Fibroblast of gingiva (primary cell): ENCODE measurements at places on chromosomes 2 and 18.

DNA sequence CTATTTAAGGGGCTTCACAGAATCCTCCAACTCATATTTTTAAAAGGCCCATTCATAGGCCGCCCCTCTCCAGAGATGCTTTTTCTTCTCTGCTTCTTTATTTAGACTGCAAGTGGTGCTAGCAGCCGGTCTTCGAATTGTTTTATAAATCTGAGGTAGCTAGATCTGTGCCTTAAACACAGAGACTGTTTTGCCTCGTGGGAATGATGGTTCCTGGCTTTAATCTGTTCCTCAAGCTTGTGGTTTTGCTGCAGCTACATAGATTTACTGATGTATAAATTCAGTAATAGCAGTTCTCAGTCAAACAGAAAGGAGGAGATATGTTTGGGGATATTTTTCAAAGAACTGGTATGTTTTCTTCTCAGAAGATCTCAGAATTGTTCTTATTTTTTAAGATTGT, 45.3 kb downstream of the TNFRSF11A start:
- no peak for DNase-seq

DNA sequence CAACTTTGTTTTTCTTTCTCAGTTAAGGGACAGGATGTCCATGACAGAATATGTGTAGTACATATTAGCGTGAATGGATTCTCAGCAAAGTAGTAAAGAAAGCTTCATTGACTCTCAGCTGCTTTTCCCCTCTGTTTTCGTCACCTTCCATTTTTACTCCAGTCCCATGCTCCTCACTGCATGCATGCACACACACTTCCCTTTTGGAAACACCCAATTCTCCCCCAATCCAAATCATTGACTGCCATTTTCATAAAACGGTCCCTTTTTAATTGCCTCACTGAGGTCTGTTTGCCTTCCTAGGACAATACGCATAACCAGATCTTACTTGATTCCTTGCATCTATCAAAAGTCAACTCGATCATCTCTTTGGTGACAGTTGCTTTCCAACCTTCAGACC, 287.5 kb upstream of the PARD3B start:
- DNase-seq, result no peak

DNA sequence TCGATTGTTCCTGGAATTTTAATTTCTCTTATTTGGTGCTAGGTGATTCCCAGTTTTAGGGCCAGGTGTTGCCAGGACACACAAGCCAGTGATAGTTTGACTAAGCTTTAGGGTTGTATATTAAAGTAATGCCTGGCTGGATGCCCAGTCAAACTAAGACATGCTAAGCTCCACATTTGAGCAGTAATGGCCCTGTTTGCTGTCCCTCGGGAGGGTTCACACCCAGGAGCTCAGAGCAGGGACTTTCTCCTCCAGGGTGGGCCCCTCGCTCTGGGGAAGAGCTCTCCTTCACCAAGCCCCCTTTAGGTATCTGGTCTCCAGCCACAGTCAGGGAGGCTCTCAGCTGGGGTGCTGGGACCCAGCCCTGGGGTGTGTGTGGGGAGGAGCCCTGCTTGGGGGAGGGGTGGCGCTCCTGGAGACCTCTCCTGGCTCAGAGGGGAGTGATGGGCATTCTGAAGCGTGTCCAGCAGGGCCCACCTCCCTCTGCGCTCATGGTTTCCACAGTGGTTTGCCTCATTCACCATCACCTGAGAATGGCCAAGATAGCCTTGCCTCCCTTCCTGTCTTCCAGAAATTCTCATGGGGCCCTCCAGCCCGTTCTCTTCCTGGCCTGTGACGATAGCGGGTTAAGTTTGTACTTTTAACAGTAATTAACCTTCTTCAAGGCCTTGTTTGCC, 31.7 kb downstream of the INPP4A start:
- DNase-seq, result no peak

DNA sequence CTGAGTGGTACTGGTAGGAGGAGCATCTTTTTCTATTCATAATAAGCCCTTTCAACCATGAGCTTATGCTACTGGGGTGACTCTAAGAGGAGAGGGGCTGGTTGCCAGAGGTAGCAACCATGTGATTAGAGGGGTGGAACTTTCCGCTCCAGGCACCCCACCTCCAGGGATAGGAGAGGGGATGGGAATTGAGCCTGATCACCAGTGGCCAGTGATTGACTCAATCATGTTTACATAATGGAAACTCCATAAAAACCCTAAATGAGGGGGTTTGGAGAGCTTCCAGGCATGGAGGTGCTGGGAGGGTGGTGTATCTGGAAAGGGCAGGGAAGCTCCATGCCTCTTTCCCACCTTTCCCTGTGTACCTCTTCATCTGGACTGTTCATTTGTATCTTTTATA, 46.6 kb upstream of the RHOB start:
- no peak for DNase-seq

DNA sequence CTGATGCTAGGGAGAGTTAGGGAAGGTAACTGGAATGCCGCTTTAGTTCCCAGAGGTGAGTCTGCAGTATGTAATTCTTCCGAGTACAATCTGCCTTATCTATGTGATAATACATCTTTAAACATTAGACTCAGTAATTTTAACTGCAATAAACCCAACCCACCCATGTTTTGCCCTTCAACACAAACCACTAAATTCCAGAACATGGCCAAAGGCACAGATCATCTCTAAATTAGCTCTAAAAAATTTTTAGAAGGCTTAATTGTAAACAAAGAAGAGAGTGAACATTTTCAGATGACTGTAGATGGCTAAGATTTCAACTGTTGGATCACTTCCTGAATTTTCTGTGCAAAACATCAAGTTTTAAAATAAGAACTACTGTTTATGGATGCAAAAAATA, 488.7 kb upstream of the ID2 start:
- DNase-seq, result peak; percentile 25

DNA sequence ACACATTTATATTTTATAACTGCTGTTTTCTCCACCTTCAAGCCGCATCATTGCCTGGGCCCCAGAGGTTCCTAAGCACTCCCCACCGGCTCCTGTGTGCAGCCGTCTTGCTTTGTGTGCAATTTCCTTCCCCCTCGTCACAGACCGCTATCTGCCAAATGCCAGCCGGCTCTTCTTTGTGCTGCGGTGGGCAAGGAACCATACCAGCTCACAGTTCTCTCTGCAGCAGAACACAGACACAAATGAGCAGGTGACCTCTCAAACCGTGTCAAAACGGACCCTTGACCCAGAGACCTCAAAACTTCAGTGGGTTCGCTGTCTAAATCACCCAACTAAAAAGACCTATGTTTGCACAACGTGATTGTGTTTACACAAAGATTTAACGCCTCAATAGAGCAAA, 58.2 kb downstream of the KLF7 start:
- DNase-seq, result no peak
